GM12892 (cell line): ENCODE measurements at places on chromosomes 3 and 15.

DNA sequence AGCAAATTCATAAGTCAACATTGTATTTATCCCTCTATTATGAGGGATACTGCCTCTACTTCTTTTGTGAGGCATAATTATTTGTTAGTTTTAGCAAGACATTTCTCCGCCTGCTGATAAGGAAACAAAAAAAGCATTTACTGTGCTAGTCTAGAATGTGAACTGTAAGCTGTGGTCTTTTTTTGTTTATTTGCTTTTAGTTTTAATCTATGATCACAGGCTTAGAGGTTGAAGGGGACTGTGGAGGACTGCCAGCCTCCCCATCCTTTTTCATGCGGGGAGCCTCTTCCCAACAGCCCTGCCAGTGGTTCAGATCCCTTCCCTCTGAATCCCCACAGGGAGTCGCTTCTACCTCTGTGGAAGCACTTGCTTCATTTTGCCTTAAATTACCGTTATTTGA, 331.0 kb upstream of the ROPN1 start:
- DNase-seq, result no peak

GRCh38 chr3:54424292-54424691, 301.9 kb downstream of the CACNA2D3 start:
- no peak for DNase-seq

DNA sequence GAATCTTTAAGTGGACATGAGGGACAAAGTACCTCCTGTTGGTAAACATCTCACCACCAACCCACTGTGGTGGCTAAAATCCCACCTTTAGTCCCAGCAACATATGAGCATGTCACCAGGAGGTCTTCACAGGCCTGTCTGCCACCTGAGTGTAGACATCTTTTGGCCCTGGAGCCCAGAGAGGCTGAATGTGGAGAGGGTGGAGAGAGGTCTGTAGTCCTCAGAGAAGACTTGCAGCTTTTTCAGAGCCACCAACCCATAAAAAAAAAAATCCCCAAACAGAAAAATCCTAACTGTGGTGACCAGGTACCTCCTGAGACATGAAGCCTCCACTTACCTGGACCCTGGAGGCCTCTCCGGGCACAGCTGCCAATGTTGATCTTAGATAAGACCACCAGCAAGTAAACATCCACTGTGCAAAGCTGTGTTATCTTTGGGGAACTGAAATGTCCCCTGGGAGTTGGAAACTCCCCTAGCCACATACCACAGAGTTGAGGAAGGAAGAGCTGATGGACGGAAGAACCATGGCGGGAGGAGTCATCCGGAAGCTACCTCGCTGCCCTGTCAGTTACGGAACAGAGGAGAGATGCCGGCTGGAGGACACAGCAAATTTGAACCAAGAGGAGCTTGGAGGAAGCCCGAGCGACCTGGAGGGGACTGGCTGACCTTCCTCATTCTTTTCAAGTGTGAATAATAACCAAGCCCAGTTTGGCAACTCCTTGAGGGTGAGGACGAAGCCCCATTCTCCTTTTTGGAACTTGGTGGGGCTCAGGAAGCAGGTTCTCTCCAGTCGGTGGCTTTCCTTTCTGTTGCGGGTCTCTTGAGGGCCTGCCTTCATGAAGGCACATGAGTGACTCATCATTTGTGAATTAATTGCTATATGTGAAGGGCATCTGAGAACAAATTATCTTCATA, at the start of gene GHRL:
TSS of gene GHRL (minus strand) at position 443 of the 915 bp plus-strand sequence. CDS start 2,767 bp downstream, outside the sequence.
- DNase-seq, result peak; percentile 47

DNA sequence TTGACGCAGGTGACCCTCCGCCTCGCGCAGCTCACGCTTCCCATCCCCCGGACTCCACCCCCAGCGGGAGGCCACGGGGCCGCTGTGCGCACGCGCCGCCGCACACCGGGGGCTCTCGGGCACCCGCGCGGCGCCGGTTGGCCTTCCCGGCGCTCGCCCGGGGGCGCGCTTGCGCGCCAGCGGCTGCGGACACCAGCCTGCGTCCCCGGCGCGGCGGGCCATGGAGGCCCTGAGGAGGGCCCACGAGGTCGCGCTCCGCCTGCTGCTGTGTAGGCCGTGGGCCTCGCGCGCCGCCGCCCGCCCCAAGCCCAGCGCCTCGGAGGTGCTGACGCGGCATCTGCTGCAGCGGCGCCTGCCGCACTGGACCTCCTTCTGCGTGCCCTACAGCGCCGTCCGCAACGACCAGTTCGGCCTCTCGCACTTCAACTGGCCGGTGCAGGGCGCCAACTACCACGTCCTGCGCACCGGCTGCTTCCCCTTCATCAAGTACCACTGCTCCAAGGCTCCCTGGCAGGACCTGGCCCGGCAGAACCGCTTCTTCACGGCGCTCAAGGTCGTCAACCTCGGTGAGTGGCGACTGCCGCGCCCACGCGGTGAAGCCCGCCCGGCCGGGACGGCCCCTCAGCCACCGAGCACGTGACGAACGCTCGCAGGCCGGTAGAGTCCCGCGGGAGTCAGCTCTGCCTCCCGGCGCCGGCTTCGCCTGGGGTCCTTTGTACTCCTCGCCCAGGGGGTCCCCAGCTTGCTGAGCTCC, at the start of gene C15orf61:
TSS of gene C15orf61 (plus strand) at position 103 of the 754 bp plus-strand sequence. CDS start at position 221, 118 bp downstream.
- peak; percentile 85 for DNase-seq

- no peak for DNase-seq
Measured at GRCh38 chr3:195003893-195004289, 267.1 kb downstream of the XXYLT1 start.
